Bladder microvascular endothelial cell (primary cell): ENCODE measurements at places on chromosomes 11 and 22. TPM values are rescaled to one million over a fixed set of nuclear protein-coding genes. Genes with fewer than 3 reads are reported as not detected.

The TRIM29 gene
- total RNA-seq = 0.06 TPM in 1 of 2 replicates, not detected in the other

The MMP12 gene
- not detected in 2 replicates for total RNA-seq

The SYT12 gene
- total RNA-seq = 0.50 TPM in 1 of 2 replicates, not detected in the other

The LINC01488 gene
- under 0.01 TPM in 1 of 2 replicates, not detected in the other for total RNA-seq

The RNF214 gene
- 5.7 and 10.5 TPM in 2 replicates for total RNA-seq

The UCP3 gene
- 0.16 and 0.57 TPM in 2 replicates for total RNA-seq

The AMOTL1 gene
- total RNA-seq = 17.8 and 47.6 TPM in 2 replicates

The ART5 gene
- total RNA-seq = not detected in 2 replicates

The PRR5L gene
- total RNA-seq = 8.2 and 21.4 TPM in 2 replicates

The LDHAL6A gene
- total RNA-seq = not detected in 2 replicates

The PHRF1 gene
- total RNA-seq = 19.9 and 33.0 TPM in 2 replicates

The OR52H1 gene
- total RNA-seq = 0.38 TPM in 1 of 2 replicates, not detected in the other

The CRYBB2 gene
- total RNA-seq = not detected in 2 replicates

The RASL10A gene
- 0.16 and 0.25 TPM in 2 replicates for total RNA-seq

The NUDT8 gene
- total RNA-seq = 2.8 and 12.0 TPM in 2 replicates

The OR2AG1 gene
- total RNA-seq = under 0.01 TPM in 1 of 2 replicates, not detected in the other
